Purkinje cell (primary cell): ENCODE measurements at places on chromosomes 3 and 15. TPM values are rescaled to one million over a fixed set of nuclear protein-coding genes. Genes with fewer than 3 reads are reported as not detected.

Gene GOLGA8G
- polyA plus RNA-seq, result not detected in 2 replicates

Gene C3orf18
- polyA plus RNA-seq, result 9.2 and 12.7 TPM in 2 replicates

Gene NBEAL2
- polyA plus RNA-seq, result not detected in 2 replicates

Gene CFAP91
- polyA plus RNA-seq, result 10.5 and 17.1 TPM in 2 replicates

Gene PCYT1A
- polyA plus RNA-seq, result 6.0 and 29.3 TPM in 2 replicates

Gene CIB2
- 1.4 and 6.7 TPM in 2 replicates for polyA plus RNA-seq

Gene PIERCE2
- polyA plus RNA-seq, result 30.2 and 33.0 TPM in 2 replicates

Gene KPNA4
- polyA plus RNA-seq, result 35.0 and 36.1 TPM in 2 replicates

Gene RTP1
- polyA plus RNA-seq, result 2.0 TPM in 1 of 2 replicates, not detected in the other

Gene ADCY5
- polyA plus RNA-seq, result 0.21 and 0.99 TPM in 2 replicates

Gene SYNPR
- polyA plus RNA-seq, result 8.6 and 36.9 TPM in 2 replicates

Gene DUOX1
- not detected in 2 replicates for polyA plus RNA-seq

Gene PLIN1
- polyA plus RNA-seq, result 0.74 and 2.3 TPM in 2 replicates
